PC-9 (cell line): ENCODE measurements at places on chromosomes 2 and 18. TPM values are rescaled to one million over a fixed set of nuclear protein-coding genes. Genes with fewer than 3 reads are reported as not detected.

GRCh38 chr2:204353823-204354222, 191.5 kb upstream of the PARD3B start:
- DNase-seq = no peak
- no peaks in the 10 kb centered on the region for H3K36me3 ChIP-seq
- no peaks in the 10 kb centered on the region for H3K4me1 ChIP-seq
- no peaks in the 10 kb centered on the region for H3K27me3 ChIP-seq
- no peak overlapping the region for H3K27ac ChIP-seq

DNA sequence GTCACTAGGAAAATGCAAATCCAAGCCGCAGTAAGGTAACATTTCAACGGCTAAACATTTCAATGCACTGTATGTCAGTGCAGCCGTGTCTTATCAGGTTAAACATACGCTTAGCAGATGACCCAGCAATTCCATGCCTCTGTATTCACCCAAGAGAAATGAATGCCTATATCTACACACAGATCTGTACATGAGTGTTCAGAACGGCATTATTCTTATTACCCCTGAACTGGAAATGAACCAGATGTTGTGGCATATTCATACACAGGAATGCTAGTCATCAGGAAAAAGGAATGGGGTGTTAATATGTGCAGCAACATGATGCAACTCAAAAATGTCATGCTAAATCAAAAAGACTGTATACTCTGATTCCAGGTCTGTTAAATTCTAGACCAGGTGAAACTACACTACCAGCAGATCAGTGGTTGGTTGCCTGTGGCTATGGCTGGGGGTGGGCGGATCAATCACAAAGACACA, 80.4 kb upstream of the RPL31 start:
- H3K36me3 ChIP-seq = peaks cover 23% of the 10 kb centered on the region
- DNase-seq = no peak
- H3K27me3 ChIP-seq = no peaks in the 10 kb centered on the region
- no peak overlapping the region for H3K4me3 ChIP-seq

DNA sequence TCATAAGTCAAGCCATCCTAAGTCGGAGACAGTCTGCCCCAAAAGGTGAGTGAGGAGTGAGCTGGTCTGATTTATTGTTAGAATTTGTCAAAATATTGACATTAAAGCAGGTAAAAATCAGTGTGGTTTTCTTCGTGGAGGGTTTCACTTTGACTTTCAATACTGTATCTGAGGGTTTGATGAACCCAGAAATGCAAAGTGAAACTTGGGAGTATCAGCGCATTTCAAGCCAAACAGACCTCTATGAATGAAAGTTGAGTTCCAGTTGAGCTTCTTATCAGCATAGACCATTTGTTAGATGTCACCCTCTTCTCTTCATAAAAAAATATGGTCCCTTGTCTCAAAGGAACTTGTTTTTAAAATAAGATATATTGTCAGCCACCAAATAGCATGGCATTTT, 21.7 kb upstream of the CXCR4 start:
- no peaks in the 10 kb centered on the region for H3K36me3 ChIP-seq
- no peak for DNase-seq
- no peaks in the 10 kb centered on the region for H3K27me3 ChIP-seq
- no peak overlapping the region for H3K27ac ChIP-seq
- H3K4me3 ChIP-seq = no peak overlapping the region

GRCh38 chr2:47519147-47519537, 116.2 kb downstream of the MSH2 start:
- H3K4me3 ChIP-seq = no peak overlapping the region
- DNase-seq = no peak

GRCh38 chr2:241289597-241289996, 25.9 kb downstream of the HDLBP start:
- no peaks in the 10 kb centered on the region for H3K27me3 ChIP-seq
- no peak overlapping the region for H3K4me3 ChIP-seq
- H3K4me1 ChIP-seq = no peaks in the 10 kb centered on the region
- no peak for DNase-seq
- H3K27ac ChIP-seq = no peak overlapping the region

DNA sequence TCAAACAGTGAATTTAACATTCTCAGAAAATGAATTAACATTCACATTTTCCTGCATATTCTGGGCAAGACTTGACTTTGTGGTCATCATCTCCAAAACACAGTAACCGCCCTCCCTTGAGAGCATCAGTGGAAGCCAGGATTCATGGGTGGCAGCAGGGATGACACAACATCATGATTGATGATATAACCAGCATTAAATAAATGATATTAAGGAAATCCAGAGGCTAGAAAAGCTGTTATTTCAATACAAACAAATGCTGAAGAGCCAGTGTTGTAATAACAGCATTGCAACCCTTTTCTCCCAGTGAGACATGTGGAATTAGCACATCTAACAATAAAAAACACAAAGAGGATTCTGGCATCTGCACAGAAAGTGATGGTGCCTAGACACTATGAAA, 41.1 kb downstream of the CDC42EP3 start:
- no peaks in the 10 kb centered on the region for H3K27me3 ChIP-seq
- no peaks in the 10 kb centered on the region for H3K4me1 ChIP-seq
- no peaks in the 10 kb centered on the region for H3K36me3 ChIP-seq
- H3K4me3 ChIP-seq = no peak overlapping the region

DNA sequence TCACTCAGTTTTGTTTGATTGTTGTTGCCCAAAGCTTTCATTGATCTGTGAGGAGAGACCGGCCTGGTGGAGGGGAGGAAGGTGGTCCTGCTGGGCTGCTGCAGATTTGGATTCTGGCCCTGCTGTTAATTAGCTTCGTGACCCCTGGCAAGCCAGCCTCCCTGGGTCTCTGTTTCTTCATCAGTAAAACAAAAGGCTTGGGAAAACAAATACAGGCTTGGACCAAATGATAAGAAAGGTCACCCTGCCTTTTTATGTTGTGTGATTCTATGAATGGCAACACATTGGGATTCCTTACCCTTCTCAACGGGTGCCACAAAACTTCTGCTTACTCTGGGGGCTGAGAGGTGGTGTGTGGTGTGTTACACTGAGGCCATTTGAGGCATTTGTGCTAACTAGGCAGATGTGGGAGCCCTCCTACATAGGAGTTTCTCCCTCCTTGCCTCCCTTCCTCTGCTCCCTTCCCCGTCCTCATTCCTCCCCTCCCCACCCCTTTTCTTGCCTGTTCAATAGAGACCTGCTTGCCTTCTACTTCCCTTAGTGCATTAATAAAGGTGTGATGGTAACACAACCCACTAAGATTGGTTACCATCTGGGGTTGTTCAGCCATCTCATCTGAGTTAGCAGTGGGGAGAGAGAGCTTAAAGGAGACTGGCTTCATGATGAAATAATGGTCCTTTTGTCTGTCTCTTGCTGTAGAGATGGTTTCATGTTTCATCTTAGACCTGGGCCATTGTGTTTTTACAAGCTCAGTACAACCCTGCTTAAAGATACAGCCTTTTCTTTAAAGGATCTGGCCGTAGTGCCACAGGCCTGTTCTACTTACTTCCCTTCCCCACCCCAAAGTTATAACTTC, 96.2 kb downstream of the TANC1 start:
- peaks cover 33% of the 10 kb centered on the region for H3K4me1 ChIP-seq
- H3K4me3 ChIP-seq = no peak overlapping the region
- no peak for DNase-seq
- H3K36me3 ChIP-seq = no peaks in the 10 kb centered on the region

- H3K4me1 ChIP-seq = peaks cover 26% of the 10 kb centered on the region
- no peak overlapping the region for H3K27ac ChIP-seq
- H3K27me3 ChIP-seq = no peaks in the 10 kb centered on the region
- no peaks in the 10 kb centered on the region for H3K36me3 ChIP-seq
- no peak for DNase-seq
Observed at GRCh38 chr2:235577404-235578330, 83.8 kb downstream of the AGAP1 start.

DNA sequence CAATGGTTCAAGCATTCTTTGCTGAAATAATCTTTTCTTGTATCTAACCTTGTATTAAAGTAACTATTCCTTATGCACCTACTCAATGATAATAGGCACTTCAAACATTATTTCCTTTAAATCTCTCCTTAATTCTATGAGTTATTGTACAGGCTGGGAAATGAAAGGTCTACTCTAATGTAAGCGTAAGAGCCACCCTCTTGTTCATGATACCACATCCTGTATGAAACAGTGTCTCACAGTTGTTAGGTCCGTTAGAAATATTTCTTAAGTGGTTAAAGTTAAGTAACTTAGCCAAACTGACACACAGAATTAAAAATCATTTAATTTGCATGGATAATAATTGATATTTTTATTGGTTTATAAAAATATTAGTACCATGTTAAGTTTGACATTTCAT, 162.5 kb upstream of the RPRM start:
- no peak for DNase-seq
- no peaks in the 10 kb centered on the region for H3K4me1 ChIP-seq
- H3K4me3 ChIP-seq = no peak overlapping the region
- no peaks in the 10 kb centered on the region for H3K27me3 ChIP-seq
- no peak overlapping the region for H3K27ac ChIP-seq
- H3K36me3 ChIP-seq = no peaks in the 10 kb centered on the region

DNA sequence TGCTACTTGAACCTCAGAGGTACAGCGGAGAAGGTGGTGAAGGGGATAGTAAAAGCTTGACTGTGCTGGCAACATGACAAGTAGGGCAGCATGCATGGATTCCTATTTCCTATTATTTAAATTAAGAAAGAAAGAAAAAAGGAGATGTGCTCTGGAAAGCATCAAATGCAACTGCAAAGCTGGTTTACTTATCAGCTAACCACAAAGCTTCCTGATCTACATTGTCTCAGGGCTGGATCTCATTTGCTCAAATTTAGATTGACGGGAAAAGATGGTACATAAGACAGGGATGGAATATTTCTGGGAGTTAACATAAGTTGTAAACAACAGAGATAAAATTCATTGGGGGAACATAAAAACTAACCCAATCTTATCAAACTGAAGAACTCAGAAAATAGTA, 178.0 kb downstream of the RIT2 start:
- H3K27me3 ChIP-seq = no peaks in the 10 kb centered on the region
- no peaks in the 10 kb centered on the region for H3K4me1 ChIP-seq
- no peaks in the 10 kb centered on the region for H3K36me3 ChIP-seq
- no peak overlapping the region for H3K27ac ChIP-seq

- peak; percentile 71 for DNase-seq
- H3K4me3 ChIP-seq = no peak overlapping the region
- H3K27ac ChIP-seq = no peak overlapping the region
- no peaks in the 10 kb centered on the region for H3K36me3 ChIP-seq
- H3K27me3 ChIP-seq = no peaks in the 10 kb centered on the region
Observed at GRCh38 chr2:223230352-223230751, 178.4 kb downstream of the KCNE4 start.

- H3K27ac ChIP-seq = no peak overlapping the region
- no peak for DNase-seq
- H3K4me3 ChIP-seq = no peak overlapping the region
- H3K27me3 ChIP-seq = no peaks in the 10 kb centered on the region
Observed at GRCh38 chr2:160339726-160340125, 139.7 kb upstream of the ITGB6 start.

DNA sequence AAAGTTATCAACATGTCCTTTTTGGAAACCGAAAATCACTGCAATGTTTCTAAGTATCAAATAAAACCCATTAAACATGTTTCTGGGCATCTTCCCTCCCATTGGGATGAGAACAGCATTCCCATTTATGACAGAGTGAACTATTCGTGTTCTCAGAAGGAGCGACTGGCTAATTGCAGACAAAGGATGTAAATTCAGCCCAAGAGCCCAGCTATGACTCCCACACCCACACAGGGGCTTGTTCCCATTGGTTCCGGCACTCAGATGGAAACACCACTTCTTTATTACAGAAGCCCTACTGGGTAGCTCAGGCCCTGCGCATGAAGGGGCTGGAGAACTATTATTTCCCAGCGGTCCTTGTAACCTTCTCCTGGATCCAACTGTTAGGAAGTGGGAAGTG, 16.6 kb upstream of the NPAS2 start:
- no peak overlapping the region for H3K4me3 ChIP-seq
- H3K27ac ChIP-seq = no peak overlapping the region
- no peaks in the 10 kb centered on the region for H3K27me3 ChIP-seq
- H3K4me1 ChIP-seq = peaks cover 20% of the 10 kb centered on the region
- no peak for DNase-seq

GRCh38 chr2:223041527-223042109, 10.4 kb upstream of the KCNE4 start:
- no peaks in the 10 kb centered on the region for H3K27me3 ChIP-seq
- H3K4me1 ChIP-seq = peaks cover 40% of the 10 kb centered on the region
- H3K36me3 ChIP-seq = no peaks in the 10 kb centered on the region
- DNase-seq = peak; percentile 92
- peak overlapping the region; percentile 2; the same call in 1 of the 2 replicates for H3K4me3 ChIP-seq

DNA sequence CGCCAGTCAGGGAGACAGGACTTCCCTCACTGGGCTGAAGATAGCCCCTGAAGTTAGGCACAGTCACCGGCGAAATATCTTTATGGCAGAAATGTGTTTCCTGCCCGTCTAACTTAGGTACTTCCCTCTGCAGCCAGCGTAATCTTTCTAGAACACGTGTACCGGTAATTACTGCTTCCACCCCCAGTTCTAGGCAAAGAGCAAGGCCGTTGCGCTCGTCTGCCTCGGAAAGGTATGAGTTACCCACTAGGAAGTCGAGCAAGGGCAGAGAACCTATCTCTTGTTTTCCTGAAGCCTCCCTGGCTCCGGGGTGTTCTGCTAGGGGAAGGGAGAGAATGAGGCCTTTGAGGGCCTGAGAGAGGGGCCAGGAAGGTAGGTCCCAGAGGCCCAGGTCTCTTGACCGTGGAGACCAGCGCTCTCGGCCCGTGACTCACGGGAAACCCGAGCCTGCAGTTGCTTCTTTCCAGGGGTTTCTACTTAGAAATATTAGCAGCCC, 70.0 kb downstream of the TWSG1 start:
- H3K4me3 ChIP-seq = no peak overlapping the region
- no peaks in the 10 kb centered on the region; the same call in 1 of the 2 replicates for H3K36me3 ChIP-seq
- no peak for DNase-seq
- no peaks in the 10 kb centered on the region for H3K4me1 ChIP-seq

DNA sequence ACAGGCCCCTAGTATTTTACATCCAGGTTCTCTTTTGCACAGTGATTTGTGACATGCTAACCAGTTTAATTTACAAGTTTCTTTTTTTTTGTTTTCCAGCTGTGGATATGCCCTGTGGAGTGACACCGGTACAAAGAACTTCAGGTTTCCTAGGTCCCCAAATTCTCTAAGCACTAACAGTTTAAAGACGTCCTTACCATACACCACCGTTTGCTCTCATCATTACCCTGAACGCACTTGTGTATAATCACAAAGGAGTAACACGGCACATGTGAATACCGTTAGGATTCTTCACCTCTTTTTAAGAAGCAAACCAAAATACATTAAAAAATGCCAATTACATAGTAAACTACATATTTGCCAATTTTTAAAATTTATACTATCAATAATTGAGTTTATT, 853 bp downstream of the LANCL1 start:
- 0 out of 2 replicates have a peak, but pooled peaks cover 9% of the 10 kb centered on the region for H3K4me1 ChIP-seq
- no peaks in the 10 kb centered on the region for H3K36me3 ChIP-seq
- no peaks in the 10 kb centered on the region for H3K27me3 ChIP-seq
- H3K4me3 ChIP-seq = peak overlapping the region; percentile 54
- DNase-seq = no peak

The DES gene
- total RNA-seq = 0.60 TPM in 1 of 2 replicates, not detected in the other

The ANKRD30B gene
- not detected in 2 replicates for total RNA-seq

The UNC80 gene
- total RNA-seq = not detected in 2 replicates

The GLI2 gene
- total RNA-seq = 11.6 and 14.6 TPM in 2 replicates

The FOXI3 gene
- not detected in 2 replicates for total RNA-seq

The ARHGAP28 gene
- total RNA-seq = not detected in 2 replicates
